Ecto neural progenitor cell (in vitro differentiated cells): ENCODE measurements at places on chromosomes 7 and 10.

DNA sequence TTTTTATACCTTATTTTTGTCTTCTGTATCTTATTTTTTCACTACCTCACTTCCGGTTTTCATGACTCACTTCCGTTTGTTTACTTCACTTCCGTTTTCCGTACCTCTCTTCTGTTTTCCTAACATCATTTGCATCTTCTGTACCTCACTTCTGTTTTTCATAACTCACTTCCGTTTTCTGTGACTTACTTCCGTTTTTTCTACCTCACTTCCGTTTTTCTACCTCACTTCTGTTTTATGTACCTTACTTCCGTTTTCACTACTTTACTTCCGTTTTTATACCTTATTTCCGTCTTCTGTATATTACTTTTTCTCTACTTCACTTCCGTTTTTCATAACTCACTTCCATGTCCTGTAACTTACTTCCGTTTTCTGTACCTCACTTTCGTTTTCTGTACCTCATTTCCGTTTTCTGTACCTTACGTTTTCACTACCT lies 492.5 kb upstream of the AKR1E2 start:
- DNase-seq = no peak

DNA sequence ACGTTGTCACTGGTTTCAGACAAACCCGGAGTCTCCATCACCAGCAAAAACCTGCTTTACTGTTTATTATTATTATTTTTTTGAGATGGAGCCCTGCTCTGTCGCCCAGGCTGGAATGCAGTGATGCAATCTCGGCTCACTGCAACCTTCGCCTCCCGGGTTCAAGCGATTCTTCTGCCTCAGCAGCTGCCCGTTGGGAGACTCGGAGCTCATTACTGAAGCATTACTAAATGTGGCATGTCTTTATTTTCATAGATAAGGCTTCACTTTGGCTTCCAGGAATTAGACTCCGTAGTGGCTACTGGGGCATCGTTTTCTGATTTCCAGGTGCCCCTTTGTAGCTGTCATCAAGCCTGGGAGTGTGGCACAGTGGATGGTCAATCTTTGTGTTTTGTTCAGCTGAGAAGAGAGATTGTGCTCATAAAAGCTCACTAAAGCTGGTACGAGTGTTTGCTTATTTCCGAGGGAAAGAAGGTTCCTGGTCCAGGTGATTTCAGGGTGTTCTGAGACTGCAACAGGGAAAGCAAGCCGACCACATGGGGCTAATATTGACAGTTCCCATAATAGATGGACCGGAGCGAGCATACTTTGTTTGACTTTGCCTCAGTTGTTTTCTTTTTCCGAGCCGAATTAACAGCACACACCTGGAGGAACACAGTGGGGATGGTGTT lies 163.1 kb downstream of the CAMK1D start:
- DNase-seq = no peak

DNA sequence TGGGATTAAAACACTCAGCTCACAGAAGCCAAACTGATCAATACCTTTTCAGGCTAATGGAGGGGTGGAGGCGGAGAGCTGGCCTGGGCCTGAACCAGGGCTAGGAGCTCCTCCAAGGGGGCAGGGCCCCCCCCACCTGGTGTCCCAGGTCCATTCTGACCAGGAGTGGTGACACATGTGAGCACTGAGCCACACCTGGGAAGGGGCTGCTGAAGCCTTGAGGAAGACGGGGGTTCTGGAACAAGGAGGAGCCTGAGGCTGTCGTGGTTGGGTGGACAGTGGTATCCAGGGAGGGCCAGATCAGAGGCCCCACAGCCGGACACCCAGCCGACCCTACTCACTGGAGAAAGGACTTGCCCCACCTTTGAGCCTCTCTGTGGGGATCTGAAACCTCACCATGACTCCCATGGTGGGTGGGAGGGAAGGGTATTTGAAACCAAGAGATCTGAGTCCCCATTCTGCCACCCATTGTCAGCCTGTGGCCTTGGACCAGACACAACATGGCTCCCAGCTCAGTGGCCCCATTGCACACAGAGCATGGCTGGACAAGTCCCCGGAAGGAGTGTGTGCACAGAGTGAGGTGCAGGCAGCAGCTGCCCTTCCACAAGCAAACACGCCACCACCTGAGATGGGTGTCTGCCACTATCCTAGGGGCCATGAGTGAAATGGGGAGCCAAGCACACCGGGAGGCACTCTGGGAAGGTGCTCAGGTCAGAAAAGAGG lies 12.4 kb downstream of the TMEM273 start:
- DNase-seq = peak; percentile 36

DNA sequence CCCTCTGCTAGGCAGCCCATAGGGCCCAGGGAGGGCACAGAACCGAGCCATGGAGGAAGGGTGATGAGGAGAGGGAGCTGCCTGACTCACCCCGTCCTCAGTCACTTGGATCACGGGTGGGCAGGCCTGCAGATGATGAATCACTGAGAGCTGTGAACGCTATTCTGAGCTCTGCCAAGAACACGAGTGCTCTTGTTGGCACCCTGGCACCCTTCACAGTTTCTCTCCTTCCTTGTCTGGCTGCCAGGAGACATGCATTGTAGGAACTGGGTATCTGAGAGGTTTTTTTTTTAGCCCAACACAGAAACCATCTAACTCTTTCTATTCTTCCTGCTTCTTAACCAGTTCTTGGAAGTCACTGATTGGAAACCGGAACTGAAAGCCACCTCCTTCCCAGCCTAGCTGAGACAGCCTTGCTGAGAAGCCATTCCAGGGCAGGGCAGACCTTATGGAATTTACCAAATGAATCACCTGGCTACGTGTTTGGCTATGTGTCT lies 82.1 kb downstream of the SLC37A3 start:
- no peak for DNase-seq

DNA sequence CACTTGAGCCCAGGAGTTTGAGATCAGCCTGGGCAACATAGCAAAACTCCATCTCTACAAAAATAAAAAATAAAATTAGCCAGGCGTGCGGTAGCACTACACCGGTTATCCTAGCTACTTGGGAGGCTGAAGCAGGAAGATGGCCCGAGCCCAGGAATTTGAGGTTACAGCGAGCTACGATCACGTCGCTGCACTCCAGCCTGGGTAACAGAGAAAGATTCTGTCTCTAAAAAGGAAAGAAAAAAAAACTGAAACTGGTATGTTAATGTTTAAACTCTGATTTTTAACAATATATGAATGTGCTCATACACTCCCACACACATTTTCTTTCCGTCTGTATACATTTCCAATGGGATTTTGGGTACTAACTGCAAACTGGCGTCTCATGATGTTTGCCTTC lies 140.6 kb upstream of the KMT2E start:
- DNase-seq = no peak

DNA sequence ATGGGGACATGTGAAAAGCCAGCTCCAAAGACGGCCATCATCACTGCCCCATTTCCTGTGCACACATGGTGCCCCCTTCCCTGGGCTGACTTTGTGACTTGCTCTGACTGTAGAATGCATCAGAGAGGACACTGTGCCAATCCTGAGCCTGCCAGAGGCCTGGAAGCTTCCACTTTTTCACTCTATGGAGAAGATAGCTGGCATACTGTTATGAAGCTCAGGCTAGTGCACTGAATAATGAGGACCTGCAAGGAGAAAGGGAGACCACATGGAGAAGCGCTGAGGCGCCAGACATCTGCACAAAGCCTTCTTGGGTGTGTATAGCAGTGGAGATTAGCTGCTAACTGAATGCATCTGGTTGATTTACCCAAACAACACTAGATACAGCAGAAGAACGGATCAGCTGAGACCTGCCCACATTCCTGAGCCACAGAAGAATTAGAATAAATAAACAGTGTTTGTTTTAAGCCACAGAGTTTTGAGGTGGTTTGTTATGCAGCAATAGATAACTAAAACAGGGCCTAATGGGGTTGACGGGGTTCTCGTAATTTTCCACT lies 58.9 kb upstream of the C10orf90 start:
- no peak for DNase-seq

DNA sequence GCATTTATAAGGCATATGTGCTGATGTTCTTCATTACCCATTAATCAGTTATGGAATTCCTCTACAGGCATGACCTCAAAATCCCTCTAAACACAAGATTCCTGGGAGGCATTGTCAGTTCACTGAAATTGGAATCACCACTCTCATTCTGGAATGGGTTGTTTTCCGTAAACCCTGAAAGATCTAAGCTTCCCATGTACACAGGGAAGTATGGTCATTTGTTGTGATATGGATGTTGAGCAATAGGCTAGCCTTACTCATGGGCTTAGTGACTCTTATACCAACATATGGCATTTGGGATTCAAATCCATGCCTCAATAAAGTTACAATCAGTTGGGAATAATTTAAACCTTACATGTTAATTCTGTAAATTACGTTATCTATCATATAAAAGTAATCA lies 258.0 kb downstream of the XPNPEP1 start:
- DNase-seq = no peak

DNA sequence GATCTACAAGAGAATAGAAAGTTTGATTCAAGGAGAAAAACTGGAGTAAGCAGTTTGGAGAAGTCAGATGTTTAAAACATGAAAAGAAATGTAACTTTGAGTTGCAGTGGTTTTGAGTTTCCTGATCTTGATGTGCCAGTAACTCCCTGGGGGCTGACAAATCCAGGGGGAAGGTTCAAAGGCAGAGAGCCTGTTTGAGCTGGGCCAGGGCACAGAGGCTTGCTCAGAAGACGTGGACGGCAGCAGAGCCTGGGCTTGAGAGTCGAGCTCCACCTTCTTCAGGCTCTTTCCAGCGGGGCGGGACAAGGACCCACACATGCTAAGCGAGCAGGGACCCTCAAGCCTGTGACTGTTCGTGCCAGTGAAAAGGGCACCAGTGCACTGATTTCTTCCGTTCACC lies 176.2 kb downstream of the MGMT start:
- no peak for DNase-seq

- DNase-seq = no peak
These were observed 104.9 kb downstream of the KMT2E start for GRCh38 chr7:105118612-105119600.

DNA sequence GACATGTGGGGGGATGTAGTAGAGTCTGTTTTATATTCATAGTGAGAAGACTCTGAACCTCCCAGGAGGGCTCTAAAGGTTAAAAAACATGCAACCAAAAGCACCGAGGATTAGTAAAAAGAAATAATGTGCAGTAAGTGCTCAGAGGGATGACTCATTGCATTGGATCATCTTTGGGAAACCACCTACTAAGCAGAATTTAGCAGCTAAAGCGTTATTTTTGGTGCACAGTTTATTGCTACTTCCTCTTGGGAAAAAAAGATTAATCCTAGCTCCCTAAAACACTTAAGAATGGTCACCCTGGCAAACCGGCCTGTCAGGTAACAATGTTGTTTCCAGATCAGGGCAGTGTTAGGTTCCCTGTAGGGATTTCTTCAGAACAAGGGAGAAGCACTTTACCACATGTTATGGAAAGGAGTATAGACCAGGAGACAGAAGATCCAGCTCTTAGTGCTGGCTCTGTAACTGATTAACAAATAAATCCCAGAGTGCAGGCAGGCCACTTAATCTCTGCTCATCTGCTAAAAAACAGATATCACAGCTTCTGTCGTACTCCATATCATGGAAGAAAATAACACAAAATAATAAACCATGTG lies 44.8 kb upstream of the FAM133B start:
- no peak for DNase-seq

DNA sequence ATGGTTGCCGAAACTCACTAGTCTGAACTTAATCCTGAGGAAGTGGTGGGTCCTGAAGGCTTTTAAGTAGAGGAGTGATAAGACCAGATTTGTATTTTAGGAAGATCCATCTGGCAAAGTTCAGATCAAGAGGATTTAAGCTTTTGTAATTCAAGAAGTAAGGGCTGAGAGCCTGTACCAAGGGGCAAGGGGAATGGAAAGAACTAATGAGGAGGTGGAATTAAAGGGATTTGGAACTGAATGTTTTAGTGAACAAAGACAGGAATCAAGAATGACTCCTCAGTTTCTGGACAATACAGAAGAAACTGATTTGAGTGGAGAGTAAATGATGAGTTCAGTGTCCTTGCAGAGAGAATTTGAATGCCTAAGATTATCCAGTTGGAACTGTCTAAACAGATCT lies 249.0 kb downstream of the C7orf25 start:
- DNase-seq = no peak

- DNase-seq = no peak
These were observed 376.4 kb upstream of the NFE2L3 start for GRCh38 chr7:25775570-25775969.

- DNase-seq = no peak
These were observed 512 bp upstream of the VIM start for GRCh38 chr10:17227367-17228090.

- peak; percentile 87 for DNase-seq
These were observed 57.4 kb downstream of the NEUROG3 start for GRCh38 chr10:69515699-69516259.

DNA sequence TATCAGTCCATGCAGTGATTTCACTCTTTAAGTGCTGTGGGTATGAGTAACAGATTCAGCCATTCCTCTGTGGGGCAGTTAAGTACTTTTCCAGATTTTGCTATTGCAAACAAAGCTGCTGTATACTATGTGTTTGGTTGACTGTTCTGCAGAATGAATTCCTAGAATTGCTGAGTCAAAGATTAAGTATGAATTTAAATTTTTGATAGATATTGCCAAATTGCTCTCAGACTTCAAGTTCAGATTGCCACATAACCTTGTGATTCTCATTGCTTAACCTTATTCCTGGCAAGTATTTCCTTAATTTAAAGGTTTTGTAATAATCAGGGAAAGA lies 21.6 kb upstream of the SAR1A start:
- DNase-seq = no peak

GRCh38 chr10:51521605-51522004 lies 177.8 kb downstream of the CSTF2T start:
- no peak for DNase-seq

DNA sequence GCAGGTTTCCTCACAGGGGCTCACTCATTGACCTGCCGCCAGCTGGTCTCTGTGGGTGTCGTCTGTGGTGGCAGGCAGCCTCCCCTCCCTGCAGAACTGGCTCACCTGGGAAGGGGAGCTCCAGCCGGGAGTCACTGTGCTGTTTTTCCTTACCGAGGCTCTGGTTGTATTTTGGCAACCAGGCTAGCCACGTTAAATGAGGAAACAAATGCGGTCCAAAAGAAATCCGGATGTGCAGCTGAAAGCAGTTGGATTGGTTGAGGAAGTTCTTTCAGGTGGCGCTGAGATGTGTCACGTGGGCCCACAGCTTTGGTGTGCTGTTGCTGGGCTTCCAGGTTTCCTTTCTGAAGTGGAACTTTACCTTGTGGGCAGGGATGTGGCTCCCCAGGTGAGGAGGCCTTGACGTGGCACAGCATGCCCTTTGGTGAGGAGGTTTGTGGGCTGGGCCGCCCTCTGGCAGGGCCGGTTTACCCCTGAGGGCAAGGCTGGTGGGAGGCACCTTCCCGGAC lies 14.2 kb downstream of the MTURN start:
- no peak for DNase-seq

DNA sequence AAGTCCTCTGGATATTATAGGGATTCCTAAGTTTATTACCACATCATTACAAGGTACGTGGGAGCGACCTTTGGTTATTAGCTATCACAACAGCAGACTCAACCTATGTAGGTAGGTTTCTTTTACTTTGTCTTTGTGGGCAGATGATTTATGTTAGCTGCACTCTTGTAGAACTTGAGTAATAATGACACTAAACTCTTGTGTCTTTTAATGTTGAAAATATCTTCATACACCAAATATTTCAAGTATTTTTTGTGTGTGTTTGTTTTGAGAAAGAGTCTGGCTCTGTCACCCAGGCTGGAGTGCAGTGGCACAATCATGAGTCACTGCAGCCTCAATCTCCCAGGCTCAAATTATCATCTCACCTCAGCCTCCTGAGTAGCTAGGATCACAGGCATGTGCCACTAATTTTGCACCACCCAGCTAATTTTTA lies 19.2 kb upstream of the SUPV3L1 start:
- no peak for DNase-seq
